ENCODE measurements at places on chromosomes 4 and X.

- DNase-seq = peak; percentile 46
Observed at GRCh38 chrX:140141444-140142029, 176.2 kb upstream of the CXorf66 start.

DNA sequence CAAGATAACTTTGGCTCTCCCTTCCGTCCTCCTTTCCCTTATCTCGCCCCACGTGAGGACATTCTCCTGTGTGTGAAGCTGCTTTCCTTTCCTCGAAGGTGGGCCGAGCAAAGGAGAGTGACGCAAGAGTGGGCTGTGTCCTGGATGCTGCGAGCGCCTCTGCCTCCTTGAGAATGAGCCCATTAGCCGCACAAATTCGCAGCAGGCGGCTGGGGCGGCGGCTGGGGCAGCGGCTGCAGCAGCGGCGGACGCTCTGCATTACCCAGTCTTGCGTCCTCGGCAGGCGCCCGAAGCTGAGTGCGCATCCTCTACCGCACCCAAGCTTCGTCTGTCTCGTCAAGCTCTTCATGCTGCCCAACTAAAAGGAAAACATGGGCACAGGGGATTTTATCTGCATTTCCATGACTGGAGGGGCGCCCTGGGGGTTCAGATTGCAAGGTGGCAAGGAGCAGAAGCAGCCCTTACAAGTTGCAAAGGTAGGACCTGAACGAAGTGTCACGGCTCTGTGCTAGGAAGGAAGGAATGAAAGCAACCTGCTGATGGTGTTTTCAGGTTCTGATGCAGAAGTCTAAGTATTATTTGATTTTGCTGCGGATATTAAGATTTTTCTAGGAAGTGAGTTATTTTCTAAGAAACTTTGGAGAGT, at the start of gene SYNPO2:
Gene SYNPO2 (plus strand): TSS at position 189 of the 646 bp plus-strand sequence. CDS start 183 bp downstream, at position 372.
- peak; percentile 37 for DNase-seq

DNA sequence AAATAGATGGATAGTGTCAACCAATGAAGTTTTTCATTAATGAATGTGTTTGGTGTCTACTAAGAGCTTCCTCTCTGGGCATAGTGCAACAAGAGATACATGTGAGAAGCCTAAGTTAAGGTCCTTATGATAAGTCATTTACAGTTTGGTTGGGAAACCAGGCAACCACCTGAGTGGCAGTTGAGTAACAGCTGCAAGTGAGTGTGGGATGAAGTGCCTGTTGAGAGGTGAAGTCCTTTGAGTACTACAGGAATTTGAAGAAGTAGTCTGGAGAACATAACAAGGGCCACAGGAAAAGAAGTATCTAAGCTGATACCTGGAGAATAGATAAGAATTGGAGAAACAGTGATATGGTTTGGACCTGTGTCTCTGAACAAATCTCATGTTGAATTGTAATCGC, 48.5 kb upstream of the FRMPD4 start:
- DNase-seq = no peak

DNA sequence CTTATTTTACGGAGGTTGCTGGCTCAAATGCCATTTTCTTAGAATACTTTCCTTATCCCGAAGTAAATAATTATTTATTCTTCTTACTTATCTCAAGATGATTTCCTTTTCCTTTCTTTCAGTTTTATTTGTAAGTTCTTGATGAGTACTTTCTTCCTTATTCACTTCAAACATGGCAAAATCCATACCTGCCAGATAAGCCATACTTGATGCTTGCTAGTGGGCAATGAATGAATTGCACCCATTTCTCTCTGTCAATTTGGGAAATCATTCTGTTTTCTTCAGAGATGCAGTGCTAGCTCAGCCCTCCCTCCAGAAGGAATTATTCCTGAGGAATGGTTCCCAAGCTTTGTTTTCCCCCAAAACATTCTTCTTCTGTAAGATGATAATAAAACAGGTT, 598.3 kb downstream of the SPRY1 start:
- DNase-seq = no peak

GRCh38 chr4:74874753-74875367, 58.1 kb upstream of the PARM1 start:
- DNase-seq = no peak

GRCh38 chrX:65196758-65197360, 220.6 kb upstream of the ZC4H2 start:
- peak; percentile 38 for DNase-seq

GRCh38 chr4:149293046-149293649, 522.5 kb downstream of the IQCM start:
- DNase-seq = no peak

DNA sequence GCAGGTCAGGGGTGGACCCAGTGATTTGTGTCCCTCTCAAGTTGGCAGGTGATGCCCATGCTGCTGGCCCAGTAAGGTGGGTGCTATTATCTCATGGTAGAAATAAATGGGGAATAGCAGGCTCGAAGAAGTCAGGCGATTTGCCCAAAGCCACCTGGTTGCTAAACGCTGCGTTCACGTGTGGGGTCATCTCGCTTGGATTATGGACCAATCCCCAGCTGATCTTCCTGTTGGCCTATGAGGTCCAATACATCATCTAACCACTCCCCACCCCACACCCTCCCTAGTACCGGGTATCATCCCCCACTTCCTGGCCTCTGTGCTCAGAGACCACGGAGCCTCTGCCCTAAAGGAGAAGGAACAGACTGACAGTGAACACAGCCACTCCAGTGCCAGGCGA, 18.3 kb upstream of the MSX1 start:
- no peak for DNase-seq

DNA sequence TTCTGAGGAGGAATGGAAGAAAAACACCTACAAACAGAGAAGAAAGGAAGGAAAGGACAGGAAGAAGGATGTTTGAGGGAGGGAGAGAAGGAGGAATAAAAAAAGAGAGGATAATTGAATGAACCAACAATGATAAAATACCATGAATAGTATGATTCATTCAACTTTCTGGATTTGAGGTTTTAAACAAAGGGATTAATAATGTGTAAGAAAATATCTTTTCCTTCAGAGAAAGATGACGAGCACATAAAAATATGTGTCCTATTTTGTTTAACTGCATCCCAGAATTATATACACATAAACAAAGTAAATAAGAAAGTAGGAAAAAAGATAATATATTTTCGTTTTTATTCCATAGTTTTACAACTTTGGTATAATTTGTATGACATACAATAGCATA, 1380.4 kb downstream of the STIM2 start:
- no peak for DNase-seq

- DNase-seq = no peak
Observed at GRCh38 chr4:99411041-99411440, 24.1 kb downstream of the ADH7 start.

DNA sequence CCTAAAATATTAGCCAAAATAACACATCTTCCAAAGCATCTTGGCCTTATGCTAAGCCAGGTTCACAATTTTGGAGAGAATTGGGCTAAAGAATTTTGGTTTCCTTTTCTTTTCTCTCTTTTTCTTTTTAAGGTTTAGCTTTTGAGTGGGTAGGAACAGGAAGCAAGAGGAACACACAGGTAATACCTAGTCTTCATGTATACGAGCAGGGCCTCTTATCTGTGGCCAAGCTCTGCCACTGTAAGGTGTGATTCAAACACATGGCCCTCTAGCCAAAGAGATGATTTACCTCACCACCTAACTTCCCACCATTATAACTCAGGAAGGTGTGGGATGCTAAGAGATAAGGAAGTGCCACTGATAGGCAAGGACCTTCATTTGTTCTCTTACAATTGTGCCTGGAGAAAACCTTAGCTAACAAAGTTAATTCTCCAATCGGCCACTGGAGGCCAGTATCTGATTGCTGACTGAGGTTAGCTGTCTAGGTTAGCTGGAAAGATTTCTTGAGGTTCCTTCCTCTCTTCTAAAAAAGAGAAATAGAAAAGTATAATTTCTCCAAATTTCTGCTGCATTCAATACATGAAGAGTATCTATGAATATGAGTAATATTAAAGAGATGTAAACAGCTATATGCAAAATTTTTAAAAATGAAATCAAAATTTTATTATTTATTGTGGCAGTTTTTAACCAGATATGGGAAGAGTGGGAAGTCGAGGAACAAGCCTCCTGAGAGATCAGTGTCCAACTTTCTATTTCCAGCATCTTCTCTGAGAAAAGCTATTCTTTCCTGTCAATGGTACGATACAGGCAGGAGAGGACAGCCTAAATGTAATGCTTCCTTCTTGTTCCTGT, 30.1 kb upstream of the BBS7 start:
- DNase-seq = peak; percentile 29

GRCh38 chrX:78945186-78945912, at the start of gene P2RY10:
Gene P2RY10 (plus strand): TSS chrX:78945391. CDS start chrX:78960521, 15,130 bp downstream.
- no peak for DNase-seq

GRCh38 chr4:110905367-110905766, 282.5 kb upstream of the PITX2 start:
- DNase-seq = no peak

- no peak for DNase-seq
Observed at GRCh38 chrX:9807355-9808182, 21.3 kb downstream of the SHROOM2 start.

DNA sequence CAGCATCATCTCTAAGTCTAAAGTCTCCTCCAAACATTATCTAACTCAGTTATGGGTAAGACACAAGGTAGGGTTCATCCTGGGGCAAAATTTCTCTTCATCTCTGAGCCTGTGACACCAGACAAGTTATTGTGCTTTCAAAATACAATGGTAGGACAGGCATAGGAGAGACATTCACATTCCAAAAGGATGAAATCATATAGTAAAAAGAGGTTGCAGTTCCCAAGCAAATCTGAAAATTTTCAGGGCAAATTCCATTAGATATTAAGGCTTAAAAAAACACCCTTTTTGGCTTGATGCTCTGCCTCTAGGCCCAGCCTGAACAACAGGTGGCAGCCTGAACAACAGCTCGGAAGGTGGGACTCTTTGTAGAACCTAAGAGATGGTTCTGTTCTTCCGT, 448.3 kb upstream of the SLIT2 start:
- DNase-seq = no peak

DNA sequence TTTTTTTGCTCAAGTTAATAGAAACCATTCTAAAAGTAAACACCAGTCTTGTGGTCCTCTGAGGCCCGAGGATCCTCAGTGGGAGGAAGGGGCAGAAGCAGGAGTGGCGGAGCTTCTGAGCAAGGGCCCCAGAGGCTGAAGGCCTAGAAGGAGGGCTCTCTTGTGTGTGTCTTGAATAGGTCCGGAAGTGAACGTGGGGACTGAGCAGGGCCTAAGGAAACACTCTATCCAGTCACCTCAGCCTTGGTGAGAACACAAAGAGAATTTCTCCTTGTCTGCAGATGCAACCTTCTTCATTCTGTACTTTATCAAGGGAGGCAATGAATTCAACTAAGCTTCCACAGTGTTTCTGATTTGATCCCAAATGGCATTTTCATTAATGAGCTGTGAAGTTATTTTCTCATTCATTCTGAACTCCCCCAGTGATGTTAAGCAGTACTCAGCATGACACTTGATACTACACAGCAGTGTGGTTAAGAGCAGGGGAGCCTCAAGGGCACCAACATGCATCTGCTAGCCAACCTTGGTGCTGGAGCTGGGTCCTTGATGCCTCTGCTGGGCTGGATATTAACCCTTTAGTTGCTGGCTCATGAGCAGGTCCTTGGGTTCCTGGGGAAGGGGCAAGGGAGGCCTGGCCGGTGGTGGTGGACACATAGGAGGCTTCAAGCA, 64.7 kb downstream of the RBM47 start:
- DNase-seq = no peak

- DNase-seq = no peak
Observed at GRCh38 chrX:47958761-47959342, 44.9 kb downstream of the ZNF182 start.

DNA sequence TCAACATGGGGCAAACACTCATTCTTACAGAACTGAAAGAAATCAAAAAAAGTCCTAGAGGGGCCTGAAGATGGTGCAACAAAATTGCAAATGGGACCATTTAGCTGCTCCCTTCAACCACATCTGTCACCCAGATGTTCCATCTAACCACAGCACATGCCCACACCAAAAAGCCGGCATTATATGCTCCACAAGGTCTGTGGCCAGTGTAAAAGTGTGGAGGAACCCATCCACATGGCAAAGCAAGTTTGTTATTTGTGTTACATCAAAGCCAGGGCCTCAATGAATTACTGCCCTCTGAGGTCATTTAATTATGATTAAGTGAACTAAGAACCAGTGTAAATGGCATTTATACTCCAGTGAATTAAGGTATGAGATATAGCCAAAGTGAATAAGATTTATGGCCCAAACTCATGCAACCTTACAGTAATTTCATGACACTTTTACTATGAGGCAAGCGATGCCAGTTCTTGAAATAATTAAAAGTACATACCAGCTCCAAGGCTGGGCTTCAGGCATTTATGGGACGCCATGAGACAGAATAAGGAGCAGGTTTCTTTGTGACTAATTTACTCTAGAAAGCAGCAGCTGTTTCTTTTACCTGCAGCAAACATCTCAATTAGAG, 48.7 kb upstream of the FGF16 start:
- no peak for DNase-seq

DNA sequence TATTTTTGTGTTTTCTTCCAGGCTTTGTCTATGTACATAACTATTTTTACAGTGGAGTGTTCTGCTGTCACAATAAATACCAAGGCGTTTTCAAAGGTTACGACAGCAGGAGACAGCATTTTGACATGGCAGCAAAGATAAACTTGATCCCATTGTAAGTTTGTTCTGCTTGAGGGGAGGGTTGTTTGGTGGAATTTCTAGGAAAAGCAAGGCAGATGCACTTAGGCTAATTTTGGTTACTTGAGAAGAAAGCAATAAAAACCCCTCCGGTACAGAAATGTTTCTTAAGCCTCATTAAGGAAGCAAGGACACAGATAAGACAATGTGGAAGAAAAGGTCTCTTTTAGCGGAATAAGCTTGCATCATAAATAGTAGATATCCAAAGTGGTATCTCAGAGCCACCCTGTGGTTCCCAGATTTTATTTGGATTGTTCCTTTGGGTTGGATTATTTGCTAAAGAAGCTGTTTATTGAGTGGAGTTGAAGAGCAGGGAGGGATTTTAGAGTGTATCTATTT, 54.3 kb downstream of the CLCN5 start:
- DNase-seq = no peak

- DNase-seq = no peak
Observed at GRCh38 chrX:80766916-80767315, 42.8 kb downstream of the BRWD3 start.

DNA sequence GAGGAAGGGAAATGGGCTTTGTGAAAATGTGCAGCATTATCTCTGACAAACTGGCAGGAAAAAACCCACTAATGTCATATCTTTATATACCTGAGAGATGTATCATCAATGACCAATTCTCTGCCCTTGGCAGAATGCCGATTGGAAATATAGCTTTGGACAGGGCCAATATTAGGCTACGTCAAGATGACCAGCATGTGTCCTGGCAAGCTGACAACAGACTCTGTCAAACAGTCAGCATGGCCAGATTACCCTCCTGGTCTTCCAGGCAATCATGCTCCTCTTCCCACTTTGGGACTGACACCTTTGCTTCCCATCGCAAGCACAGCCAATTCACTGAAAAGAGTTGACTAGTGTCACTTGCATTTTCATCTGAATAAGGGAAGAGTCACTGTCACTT, 57.0 kb downstream of the SORBS2 start:
- no peak for DNase-seq

- no peak for DNase-seq
Observed at GRCh38 chr4:140952717-140953116, 180.6 kb downstream of the RNF150 start.

GRCh38 chr4:80229590-80229989, 32.3 kb downstream of the PRDM8 start:
- no peak for DNase-seq
